Amniotic epithelial cell (primary cell): ENCODE measurements at places on chromosomes 11 and 22.
A peak's percentile ranks its signal among the peaks of the same experiment; 100 is the strongest.

DNA sequence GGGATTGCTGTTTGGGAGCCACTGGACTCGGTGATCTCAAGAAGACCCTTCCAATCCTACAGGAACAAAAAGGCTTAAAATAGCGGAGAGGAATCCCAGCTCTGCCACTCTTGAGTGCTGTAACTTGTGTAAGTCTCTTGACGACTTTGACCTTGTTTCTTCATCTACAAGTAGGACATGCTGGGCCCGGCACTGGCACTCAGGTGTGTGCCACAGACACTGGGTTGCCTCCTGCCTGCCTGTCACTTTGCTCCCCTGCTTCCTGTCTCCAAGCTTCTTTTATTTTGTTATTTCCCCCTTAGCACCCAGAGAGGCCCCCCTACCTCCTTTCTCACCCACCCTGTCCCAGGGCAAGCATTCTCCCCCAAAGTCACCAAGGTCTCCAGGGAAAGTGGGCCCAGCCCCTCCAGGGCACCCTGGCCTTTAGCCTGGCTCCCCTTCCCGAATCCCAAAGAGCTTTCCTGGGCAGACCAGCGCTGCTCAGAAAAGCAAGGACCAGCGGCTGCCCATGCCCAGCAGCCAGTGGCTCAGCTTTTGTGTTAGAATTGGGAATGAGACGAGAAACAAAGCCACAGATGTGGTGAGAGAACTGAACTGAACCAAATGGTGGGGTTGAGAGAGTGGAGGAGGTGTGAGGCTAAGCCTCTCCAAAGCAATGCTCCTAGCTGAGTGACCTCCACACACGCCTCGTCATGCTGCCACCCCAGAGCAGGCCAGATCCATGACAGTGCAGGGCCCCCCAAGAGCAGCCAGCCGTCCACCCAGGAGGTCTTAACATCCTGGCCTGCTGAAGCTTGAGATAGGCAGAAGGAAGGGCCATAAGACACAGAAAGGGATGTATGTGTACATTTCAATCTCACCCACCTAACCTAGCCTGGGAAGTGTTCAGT, 4.5 kb downstream of the TRIM29 start:
- no peak for DNase-seq

DNA sequence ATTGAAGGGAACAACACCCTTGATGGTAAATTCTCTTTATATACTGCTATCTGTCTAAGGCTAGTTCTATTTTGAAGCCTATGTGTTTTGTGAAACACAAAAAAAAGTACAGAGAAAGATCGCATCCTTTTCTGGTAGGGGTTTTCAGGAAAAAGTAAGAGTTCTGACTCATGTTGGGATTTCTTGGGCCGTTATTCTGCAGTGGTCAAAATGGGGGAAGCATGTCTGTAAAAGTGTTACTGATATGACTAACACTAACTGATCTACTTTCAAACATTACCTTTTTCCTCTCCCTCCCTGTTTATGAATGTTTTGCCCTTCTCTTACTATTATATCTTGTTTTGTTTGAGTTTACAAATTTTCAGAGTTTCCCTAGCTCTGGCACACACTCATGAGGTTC, 53.9 kb downstream of the CTNND1 start:
- DNase-seq, result no peak

GRCh38 chr11:14418801-14419417, 59.9 kb upstream of the RRAS2 start:
- peak; percentile 30 for DNase-seq

GRCh38 chr11:80733790-80734189, 1293.0 kb upstream of the TENM4 start:
- no peak for DNase-seq

GRCh38 chr11:119618208-119618909, 110.6 kb downstream of the NECTIN1 start:
- no peak for DNase-seq

DNA sequence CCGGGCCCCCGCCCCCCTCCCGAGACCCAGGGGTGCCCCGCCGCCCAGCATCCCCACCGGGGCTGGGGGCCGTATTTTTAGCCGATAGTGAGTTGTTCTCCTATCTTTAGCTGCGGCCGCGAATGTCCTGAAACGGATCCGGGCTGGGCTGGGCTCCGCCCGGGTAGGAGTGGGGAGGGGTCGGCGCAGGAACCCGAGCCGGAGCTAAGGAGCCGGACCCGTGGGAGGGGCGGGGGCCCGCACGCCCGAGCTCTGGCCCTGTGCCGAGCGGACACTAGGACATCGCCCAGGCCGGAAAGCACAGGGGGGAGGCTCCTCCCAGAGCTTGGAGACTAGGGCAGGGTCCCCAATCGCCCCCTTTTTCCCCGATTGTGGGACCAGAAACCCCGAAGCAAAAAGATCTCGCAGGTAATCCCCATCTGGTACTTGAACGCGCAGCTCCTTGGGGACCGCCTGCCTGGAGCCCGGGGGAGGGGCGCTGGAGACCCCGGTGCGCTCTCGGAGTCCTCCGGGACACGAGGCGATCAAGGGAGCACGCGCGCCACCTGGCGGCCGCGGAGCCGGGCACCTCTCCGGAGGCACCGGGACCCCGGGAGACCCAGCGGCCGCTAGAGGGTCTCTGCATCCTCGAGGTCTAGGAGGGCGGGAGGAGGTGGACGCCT, 669 bp downstream of the CDC42EP2 start:
- peak; percentile 48 for DNase-seq

DNA sequence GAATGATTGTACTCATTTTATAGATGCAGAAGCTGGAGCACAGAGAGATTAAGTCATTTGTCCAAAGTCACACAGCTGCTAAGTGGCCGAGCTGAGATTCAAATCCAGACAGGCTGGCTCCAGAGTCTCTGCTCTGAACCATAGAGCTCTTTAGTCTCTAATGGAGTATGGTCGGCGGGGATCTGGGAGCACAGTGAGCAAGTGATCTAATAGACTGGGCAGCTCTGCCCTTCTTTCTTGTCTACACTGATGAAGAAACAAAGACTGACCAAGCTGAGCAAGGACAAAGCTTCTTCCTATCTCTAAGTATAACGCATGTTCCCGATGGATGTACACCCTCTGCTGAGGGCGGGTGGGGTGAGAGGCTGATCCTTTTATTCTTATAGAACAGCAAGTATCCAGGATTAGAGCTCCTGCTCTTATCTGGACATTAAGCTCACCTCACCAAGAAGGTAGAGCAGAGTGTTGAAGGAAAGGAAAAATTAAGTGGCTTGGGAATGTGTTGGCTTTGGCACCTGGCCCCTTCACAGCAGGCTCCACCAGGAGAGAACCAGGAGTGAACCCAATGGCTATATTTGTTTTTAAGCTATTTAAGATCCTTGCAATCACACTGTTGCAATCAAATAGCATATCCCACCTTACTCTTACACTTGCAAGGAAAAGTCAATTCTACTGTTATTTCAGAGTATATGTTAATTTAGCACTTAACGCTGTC, 68.7 kb downstream of the ETS1 start:
- peak; percentile 67 for DNase-seq

GRCh38 chr11:103608566-103608965, 427.9 kb upstream of the DDI1 start:
- no peak for DNase-seq

DNA sequence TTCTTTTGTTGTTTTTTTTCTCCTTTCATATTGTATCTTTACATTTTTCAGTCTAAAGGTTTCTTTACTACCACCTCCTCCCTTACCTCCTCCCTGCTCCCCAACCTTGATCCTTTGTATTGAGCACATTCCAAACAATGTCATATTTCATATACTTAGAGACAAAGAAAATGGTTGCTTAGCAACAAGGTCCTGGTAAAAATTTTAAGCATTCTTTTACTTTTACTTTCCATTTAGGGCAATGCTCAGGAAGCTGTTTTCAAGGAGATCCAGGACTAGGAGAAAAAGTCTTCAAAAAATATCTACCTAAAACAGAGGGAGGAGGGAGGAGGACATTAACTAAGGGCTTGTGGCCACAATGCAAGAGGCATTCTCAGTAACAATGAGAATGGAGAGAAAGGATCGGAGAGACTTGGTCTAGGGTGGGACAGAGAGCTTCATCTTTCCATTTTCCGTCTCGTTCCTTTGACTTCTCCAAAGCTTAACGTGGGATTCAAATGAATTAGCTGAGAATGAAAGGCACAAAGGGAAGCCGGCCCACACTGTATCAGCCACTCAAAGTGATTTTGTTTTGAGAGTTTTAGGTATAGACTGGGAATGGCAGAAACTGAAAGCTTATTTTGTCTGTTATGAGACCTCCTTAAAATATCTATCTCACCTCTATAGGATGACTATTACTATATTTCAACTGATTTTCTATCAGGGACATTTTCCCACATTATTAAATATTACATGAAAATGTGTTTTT, 455.7 kb downstream of the RAB38 start:
- DNase-seq, result no peak

DNA sequence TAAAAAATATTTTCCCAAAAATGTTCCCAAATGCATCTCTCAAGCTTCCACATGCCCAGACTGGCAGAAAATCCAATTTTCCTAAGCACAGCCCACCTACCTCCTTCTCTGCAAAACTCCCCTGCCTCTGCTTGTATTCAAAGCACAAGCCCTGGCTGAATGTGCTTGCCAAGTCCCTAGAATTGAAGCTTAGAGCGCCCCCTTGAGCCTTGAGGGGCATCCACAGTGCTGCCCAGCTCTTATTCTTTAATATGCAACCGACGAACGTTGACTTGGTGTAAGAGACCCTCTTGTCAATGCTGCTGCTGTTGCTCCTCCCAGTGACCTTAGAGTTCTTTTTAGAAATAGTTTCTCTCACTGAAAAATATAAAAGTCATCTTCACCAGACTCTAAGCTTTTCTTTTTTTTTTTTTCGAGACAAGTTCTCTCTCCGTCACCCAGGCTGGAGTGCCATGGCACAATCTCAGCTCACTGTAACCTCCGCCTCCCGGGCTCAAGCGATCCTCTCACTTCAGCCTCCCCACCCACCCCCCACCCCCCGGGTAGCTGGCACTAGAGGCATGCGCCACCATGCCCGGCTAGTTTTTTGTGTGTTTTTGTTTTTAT, 63.5 kb upstream of the CAPRIN1 start:
- DNase-seq, result peak; percentile 81

DNA sequence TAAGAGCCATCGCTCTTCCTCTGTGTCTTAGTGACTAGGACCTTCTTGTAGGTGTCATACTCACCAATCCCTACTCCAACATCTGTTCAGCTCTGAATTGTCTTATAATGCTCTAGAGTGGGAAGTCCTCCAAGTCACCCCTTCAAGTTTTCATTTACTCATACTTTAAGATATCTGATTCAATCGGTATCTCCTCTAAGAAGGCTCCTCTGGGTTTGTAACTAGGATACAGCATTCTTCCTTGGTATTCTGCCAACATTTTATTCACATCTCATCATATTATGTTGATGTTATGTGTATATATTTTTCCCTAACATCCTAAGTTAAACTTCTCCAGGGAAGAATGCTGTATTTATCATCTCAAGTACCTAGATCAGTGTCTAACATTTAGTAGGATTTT, 662.1 kb downstream of the NTM start:
- DNase-seq, result peak; percentile 52

DNA sequence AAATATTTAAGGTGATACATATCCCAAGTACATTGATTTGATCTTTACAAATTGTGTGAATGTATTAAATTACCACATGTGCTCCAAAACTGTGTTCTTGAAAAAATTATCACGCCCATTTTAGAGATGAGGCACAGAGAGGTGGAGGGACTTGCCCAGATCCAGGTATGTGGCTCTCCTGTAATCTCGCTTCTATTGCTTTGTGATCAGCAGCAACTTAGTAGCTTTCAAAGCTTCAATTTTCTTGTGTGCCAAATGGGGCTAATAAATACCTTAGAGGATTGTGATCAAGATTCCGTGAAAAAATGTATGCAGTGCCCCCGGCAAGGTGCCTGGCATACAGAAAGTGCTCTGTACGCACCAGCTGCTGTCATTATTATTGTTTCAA, 18.0 kb downstream of the PTPRJ start:
- no peak for DNase-seq

- DNase-seq, result peak; percentile 81
Measured at GRCh38 chr11:122655527-122656072, at the start of gene UBASH3B. Gene UBASH3B, plus strand, starts transcription at chr11:122655722. Its CDS starts 328 bp downstream, at chr11:122656050.

DNA sequence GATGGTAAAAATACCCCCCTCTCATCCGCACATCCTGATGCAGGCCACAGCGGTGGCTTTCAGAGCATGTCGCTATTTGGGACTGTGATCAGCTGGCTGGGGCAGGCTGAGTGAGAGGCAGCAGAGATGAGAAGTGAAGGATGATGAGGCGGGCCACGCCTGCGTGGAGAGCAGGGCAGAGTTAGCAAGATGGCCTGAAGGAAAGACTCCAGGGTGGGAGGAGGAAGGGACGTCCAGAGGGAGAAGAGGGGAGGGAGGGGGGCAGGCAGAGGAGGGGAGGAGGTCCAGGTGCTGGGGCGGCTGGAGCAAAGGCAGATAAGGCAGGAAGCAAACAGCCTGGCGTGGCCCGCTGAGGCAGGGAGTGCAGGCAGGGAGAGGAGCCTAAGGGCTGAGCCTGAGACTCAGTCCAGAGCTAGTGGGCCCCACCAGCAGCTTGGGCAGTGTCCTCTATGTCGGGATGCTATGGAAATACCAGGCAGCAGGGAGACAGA, 29.1 kb downstream of the LRFN4 start:
- DNase-seq, result no peak

- DNase-seq, result no peak
Measured at GRCh38 chr11:36447947-36448346, 62.1 kb downstream of the TRAF6 start.

DNA sequence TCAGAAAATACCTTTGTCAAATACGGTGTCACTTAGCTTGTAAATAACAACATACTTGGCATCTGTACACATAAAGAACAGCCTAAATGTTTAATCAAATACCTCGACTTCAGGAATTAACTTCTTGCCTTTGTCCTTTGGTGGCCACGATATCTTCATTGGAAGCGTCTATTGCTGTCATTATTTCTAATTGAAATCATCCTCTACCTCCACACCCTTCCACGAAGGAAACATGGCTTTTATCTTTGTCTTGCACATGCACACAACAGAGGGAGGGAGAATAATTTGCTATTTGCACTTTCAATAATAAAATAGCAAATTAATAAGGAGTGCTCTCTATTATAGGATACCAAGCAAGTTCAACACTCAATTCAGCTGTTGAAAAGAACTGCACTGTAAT, 25.8 kb upstream of the SOX6 start:
- DNase-seq, result no peak

DNA sequence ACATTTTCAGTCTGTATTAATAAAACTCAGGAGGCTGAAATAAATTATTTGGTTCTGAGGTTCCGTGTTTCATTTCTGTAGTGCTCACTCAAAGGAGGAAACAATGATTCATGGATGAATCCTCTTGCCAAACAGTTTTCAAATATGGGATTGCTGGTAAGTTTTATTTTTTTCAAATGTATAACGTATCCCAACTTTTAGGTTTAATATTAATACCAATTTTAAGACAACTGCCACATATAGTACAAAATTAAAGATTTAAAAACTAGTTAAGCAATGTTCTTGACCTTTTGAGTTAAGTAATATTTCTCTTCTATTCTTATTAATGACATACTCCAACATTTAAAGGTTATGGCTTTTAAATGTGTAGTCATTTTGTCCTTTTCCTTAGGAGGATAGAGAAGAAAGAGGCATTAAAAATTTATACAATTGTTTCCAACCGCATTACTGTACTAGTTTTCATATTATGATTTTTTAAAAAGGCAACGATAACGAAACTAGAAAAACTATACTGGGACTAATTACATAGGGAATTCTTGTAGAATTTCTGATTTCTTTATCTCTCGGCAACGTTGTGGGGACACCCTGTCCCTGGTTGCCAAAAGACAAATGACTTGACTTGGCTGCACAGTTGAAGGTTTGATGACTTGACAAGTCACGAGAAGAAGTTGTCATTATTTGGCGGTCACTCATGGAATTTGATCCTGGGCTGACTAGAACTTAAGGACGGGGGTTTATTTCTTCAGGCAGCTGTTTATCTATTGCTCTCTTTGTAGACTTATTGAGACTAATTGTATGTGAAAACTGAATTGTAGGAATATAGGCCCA, 69.1 kb upstream of the ADSL start:
- peak; percentile 53 for DNase-seq

- no peak for DNase-seq
Measured at GRCh38 chr11:85755285-85755684, 55.7 kb downstream of the SYTL2 start.
